ENCODE measurements at places on chromosomes 13 and 19.

- DNase-seq = no peak
Measured at GRCh38 chr19:44574186-44574950, 39.0 kb upstream of the IGSF23 start.

DNA sequence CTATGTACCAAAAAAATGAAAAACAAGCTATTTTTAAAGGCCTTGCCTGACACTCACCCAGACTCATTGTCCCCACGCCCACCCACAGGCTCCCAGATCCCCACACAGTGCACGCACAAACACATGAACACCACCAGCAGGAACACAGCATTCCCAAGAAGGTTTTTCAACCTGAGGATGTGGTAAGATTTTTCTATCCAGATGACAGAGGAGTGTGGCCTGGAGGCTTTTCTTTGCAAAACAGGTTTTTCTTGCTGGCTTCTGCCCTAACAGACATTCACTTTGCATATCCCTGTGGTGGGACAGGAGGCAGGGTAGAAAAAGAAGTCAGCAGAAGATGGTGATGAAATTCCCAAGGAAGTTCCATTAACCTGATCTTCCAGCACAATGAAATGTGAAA, 97.8 kb downstream of the KLF12 start:
- DNase-seq = no peak

DNA sequence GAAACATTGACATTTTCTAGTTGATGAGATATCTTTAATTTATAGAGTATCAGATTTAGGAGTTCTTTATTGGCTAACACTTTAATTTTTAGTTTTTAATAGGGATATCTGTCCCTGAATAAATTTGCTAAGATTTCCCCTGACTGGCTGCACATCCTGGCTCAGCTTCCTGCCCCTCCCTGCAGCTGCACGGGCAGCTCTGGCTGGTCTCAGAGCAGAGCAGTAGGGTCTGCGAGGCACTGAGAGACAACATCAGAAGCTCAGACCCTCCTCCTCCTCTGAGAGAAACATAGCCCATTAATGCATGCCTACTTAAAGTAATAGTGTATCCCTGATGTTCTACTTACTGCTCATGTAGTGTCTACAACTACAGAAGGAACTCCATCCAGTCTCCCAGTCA, 139.2 kb downstream of the TNFSF13B start:
- no peak for DNase-seq

DNA sequence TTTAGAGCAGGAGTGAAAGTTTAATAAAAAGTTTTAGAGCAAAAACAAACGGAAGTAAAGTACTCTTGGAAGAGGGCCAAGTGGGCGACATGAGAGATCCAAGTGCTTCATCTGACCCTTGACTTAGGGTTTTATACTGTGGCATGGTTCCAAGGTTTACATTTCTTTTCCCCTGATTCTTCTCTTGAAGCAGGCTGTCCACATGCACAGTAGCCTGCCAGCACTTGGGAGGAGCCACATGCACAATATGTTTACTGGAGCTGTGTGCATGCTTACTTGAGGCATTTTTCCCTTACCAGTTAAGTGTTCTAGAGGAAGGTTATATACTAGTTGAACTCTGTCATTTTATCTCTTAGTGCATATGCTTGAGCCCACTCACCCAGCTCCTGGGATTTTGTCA, 295.6 kb downstream of the TBC1D4 start:
- no peak for DNase-seq

GRCh38 chr13:92390217-92390616, 836.4 kb upstream of the GPC6 start:
- peak; percentile 100 for DNase-seq

DNA sequence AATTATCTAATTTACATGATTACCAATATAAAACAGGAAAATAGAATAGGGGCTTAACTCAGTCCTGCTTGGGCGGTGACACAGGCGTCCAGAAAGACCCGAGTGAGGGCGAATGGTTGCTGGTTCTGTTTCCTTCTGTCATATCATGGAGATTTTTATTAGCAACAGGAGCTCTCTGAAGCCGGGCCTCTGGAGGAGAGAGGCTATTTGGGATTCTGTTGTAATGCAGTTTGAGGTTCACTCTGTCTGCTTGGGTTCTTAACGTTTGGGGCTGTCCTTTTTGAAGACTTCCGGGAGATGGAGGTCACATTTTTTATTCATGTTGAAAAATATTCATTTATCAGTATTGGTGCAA, 115.7 kb upstream of the ZNF536 start:
- no peak for DNase-seq

DNA sequence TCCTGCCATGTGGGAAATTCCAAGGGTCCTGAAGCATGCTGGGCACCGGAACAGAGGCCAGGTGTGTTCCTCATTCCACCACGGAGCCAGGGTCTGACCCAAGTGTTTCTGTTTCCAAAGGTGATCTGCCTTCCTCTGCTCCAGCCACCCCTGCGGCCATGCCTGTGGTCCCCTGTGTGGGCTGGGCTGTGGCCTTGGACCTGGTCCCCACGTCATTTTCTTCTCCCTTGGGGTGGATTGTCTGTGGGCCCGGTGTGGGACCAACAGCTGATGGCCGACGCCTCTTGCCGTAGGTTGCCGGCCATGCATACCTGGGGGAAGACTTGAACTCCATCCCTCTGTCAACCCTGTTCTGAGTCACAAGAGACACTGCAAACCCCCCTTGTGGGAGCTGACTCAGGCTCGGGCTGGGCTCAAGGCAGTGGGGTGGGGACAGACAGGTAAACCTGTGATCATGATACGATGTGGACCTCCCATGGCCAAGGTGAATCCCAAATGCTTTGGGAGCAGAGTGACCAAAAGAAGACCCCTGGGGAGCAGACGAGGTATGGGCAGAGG, 35.0 kb downstream of the ATP11A start:
- no peak for DNase-seq

GRCh38 chr19:4533334-4533733, 1.7 kb downstream of the PLIN5 start:
- no peak for DNase-seq

- no peak for DNase-seq
Measured at GRCh38 chr13:112525356-112525945, 62.5 kb downstream of the TUBGCP3 start.

GRCh38 chr19:1749373-1750342, 3.6 kb upstream of the ONECUT3 start:
- DNase-seq = no peak

- DNase-seq = no peak
Measured at GRCh38 chr13:113774177-113775107, 15.4 kb downstream of the TMEM255B start.
